ENCODE measurements at places on chromosomes 5 and 9. TPM values are rescaled to one million over a fixed set of nuclear protein-coding genes. Genes with fewer than 3 reads are reported as not detected.

DNA sequence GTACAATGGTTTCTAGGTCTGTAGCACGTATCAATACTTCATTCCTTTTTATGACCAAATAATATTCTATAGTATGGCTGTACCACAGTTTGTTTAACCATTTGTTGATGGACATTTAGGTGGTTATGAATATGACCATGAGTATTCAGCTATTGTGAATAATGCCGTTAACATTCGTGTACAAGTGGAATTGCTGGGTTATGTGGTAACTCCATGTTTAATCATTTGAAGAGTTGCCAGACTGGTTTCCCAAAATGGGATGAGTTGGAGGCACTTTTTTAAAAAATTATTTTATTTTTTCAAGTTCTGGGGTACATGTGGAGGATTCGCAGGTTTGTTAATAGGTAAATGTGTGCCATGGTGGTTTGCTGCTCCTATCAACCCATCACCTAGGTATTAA, 4.6 kb downstream of the SNX2 start:
- H3K4me3 ChIP-seq: no peak overlapping the region
- H3K27ac ChIP-seq: no peak overlapping the region
- peaks cover 16% of the 10 kb centered on the region for H3K4me1 ChIP-seq
- H3K36me3 ChIP-seq: peaks cover under 1% of the 10 kb centered on the region
- H3K27me3 ChIP-seq: no peaks in the 10 kb centered on the region
- no peak for DNase-seq

DNA sequence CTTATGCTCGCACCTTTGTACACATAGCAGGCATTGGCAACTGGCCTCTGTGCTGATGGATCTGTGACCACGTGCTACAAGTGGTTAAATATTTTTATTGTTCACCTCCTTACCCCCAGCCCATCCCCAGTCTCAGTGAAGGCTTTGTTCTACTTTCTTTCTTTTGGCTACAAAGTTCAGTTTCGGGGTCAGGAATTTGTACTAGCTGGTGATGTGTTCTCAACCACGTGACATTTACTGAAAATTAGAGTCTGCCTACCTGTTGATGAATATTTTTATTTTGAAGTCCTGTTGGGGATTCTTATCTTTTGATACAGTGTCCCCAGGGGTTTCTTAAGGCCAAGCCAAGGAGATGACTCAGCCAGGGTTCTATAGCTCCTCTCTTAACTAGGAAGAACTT, 47.8 kb downstream of the C9orf57 start:
- no peak for DNase-seq
- no peaks in the 10 kb centered on the region for H3K27me3 ChIP-seq
- peaks cover 14% of the 10 kb centered on the region for H3K4me1 ChIP-seq
- H3K4me3 ChIP-seq: no peak overlapping the region

The ACTL7B gene
- total RNA-seq: not detected

DNA sequence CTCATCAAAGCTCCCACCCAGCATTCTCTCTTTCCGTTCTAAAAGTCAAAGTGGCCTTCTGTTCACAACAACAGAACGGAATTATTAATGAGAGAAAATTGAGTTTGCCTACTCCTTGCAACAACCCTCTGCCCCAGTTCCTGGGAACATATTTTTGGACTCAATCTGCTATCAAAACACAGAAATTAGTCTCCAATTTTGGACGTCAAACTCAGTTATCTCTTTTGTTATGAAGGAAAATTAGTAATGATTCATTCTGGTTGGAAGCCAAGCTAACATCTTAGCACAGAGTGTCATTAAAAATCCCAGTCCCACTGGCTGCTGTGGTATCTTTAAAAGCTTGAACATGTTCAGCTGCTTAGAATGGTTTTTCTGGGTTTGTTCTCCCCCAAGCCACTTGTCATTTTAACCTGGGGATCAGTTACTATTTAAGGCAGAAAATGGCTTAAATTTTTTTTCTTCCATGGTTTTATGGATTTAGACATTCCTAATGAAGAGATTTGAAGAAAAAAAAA, 343.2 kb downstream of the TRIM32 start:
- H3K27me3 ChIP-seq: no peaks in the 10 kb centered on the region
- H3K4me3 ChIP-seq: no peak overlapping the region
- H3K27ac ChIP-seq: no peak overlapping the region
- DNase-seq: no peak
- H3K4me1 ChIP-seq: peaks cover 6% of the 10 kb centered on the region
- no peaks in the 10 kb centered on the region for H3K36me3 ChIP-seq

GRCh38 chr9:129458663-129459546, 162.0 kb downstream of the C9orf50 start:
- H3K36me3 ChIP-seq: no peaks in the 10 kb centered on the region
- H3K27ac ChIP-seq: no peak overlapping the region
- no peak for DNase-seq
- H3K4me1 ChIP-seq: peaks cover 19% of the 10 kb centered on the region

DNA sequence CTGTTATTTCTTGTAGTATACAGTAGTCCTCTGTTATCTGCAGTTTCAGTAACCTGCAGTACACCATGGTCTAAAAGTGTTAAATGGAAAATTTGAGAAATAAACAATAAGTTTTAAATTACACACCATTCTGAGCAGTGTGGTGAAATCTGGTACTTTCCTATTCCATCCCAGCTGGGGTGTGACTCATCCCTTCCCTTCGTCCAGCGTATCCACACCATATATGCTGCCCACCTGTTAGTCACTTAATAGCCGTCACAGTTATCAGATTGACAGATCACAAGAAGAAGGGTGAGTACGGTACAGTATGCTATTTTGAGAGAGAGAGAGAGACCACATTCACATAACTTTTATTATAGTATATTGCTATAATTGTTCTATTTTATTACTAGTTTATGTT, 28.9 kb downstream of the FAM151B start:
- no peak for DNase-seq
- no peak overlapping the region for H3K4me3 ChIP-seq
- no peaks in the 10 kb centered on the region for H3K36me3 ChIP-seq
- H3K27me3 ChIP-seq: no peaks in the 10 kb centered on the region

The F12 gene
- total RNA-seq: 12.8 TPM

DNA sequence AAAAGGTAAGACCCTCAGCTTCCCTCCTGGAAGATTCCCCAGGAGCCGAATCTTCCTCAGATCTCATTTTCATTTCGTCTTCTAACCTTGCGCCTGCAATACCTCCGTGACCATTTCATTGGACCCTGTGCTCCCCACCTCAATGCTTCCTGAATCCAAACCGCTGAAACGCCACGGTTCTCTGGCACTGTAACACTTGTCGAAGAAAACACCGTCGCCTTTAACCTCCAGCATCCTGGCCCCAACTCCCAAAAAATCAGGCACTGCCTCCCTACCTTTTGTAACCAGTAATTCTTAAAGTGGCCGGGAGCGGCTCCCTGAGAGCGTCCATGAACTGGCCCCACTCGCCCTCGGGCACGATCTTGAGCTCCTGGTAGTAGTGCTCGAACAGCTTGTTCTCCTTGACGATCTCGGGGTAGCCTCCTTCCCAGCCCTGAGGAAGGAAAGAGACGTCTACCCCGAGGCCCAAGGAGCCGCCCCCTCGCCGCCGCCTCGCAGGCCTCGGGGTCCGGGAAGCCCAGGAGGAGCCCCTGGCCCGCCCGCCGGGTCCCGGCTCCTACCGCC, 438 bp downstream of the NSUN2 start:
- peak overlapping the region; percentile 86 for H3K27ac ChIP-seq
- H3K4me3 ChIP-seq: peak overlapping the region; percentile 94
- DNase-seq: no peak
- peaks cover 16% of the 10 kb centered on the region for H3K4me1 ChIP-seq

The RNF208 gene
- total RNA-seq: 14.8 TPM

DNA sequence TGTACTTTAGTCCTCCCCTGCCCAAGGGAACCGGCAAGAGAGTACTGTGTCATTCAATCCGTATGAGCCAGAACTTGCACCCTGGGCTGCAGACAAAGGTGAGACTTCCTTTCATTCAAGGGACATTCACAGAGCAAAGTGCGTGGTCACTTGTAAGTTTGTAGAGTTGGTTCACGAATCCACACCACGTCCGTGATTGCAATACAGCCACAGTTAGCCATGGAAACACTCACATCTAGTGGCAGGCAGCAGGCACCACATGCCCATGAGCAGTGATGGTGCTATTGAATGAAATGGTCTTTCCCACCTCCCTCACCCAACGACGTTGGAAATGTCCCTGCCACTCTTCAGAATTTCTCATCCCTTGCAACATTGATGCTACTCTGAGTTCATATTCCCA, 72.6 kb downstream of the SYK start:
- H3K36me3 ChIP-seq: no peaks in the 10 kb centered on the region
- H3K4me1 ChIP-seq: peaks cover 10% of the 10 kb centered on the region
- no peak for DNase-seq
- no peaks in the 10 kb centered on the region for H3K27me3 ChIP-seq

DNA sequence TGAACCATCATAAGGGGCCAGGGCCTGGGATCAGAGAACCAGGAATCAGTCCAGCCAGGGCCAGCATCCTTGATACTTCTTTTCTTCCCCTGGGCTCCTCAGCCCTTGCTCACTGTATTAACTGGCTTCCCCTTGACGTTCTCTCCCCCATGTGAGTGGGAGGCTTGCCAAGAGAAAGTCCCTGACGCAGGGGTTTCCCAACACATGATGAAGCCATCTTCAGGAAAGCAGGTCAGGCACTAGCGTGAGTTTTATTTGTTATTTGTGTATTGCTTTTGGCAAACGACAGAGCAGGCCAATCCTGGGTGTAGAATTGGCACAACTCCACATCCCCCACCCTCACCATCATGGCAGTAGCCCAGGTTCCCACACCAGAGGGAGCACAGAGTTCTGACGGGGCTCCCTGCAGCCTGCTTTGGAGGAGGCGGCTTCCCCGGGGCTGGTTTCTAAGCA, 165.5 kb upstream of the NFIL3 start:
- H3K27me3 ChIP-seq: no peaks in the 10 kb centered on the region
- no peak overlapping the region for H3K27ac ChIP-seq
- DNase-seq: no peak
- H3K4me3 ChIP-seq: no peak overlapping the region
- peaks cover 6% of the 10 kb centered on the region for H3K4me1 ChIP-seq
- no peaks in the 10 kb centered on the region for H3K36me3 ChIP-seq

The SLC34A1 gene
- total RNA-seq: not detected

- peaks cover 17% of the 10 kb centered on the region for H3K36me3 ChIP-seq
- H3K4me1 ChIP-seq: peaks cover 31% of the 10 kb centered on the region
- no peaks in the 10 kb centered on the region for H3K27me3 ChIP-seq
Observed at GRCh38 chr5:75337366-75338021, 474 bp downstream of the HMGCR start.

The TNFSF8 gene
- total RNA-seq: not detected

The IFNA13 gene
- total RNA-seq: not detected

The CAMK4 gene
- total RNA-seq: 5.8 TPM

DNA sequence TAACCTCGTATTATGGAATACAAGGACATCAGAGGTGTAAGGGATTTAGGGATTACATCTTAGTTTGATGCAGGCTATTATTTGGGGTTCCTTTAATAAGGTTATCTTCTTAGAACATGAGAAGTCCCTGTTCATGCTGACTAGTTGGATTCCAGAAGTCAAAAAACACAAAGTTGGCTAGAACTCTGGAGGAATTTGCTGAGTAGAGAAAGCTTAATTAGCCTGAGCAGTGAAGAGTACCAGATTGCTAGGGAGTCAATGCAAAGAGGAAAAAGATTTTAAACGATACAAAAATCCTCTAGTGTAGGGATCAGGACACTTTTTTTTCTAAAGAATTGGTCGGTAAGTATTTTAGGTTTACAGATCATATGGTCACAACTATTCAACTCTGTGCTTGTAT, 1872.5 kb upstream of the C9orf72 start:
- H3K4me1 ChIP-seq: peaks cover 29% of the 10 kb centered on the region
- no peaks in the 10 kb centered on the region for H3K27me3 ChIP-seq
- H3K36me3 ChIP-seq: peaks cover under 1% of the 10 kb centered on the region
- H3K27ac ChIP-seq: no peak overlapping the region

- H3K27ac ChIP-seq: no peak overlapping the region
- no peak for DNase-seq
- H3K36me3 ChIP-seq: no peaks in the 10 kb centered on the region
- peaks cover 16% of the 10 kb centered on the region for H3K4me1 ChIP-seq
Observed at GRCh38 chr5:54084696-54085095, 225.7 kb downstream of the ARL15 start.

The RASEF gene
- total RNA-seq: 6.5 TPM

The FOXD4L4 gene
- total RNA-seq: 0.14 TPM

DNA sequence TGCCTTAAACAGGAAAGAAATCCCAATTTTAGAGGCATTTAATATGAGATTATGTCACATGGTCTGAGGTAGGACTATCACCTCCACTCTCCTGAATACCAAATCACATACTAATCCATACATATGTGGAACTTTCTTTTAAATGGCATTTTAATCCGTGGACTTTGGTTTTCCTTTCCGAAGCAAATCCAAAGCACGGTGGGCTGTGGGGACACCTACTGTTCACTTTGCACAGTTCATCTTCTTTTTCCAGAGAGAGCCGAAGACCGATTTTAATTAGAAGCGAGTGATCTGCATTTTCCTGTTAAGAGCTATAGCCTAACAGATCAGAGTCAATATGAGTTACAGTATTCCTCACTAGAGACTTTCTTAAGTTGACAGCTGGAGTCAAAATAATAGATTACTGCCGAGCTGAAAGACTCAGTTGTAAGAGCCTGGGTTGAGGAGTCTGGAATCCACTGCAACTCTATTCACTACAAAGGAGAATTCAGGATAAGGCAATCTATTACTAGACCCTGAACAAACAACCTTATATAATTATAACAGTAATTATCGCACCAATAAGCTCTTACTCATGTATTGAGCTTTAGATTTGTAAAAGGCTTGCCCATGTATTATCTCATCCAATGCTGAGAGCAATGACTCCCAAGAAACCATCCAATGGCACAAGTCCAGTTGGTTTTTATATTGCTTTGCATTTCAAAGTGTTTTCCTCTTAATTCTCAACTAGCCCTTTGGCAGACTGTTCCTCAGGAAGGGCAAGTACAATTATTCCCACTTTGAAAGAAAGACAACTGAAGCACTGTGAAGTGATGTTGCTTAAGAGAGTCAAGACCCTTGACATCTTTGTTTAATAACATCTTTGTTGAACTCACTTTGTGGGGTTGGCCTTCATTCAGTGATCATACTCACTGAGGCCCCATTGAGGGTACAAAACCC, 144.7 kb downstream of the TRPM6 start:
- no peaks in the 10 kb centered on the region for H3K27me3 ChIP-seq
- peak; percentile 43 for DNase-seq
- H3K36me3 ChIP-seq: no peaks in the 10 kb centered on the region

- no peaks in the 10 kb centered on the region for H3K27me3 ChIP-seq
- peak; percentile 57 for DNase-seq
- no peak overlapping the region for H3K4me3 ChIP-seq
- H3K4me1 ChIP-seq: no peaks in the 10 kb centered on the region
- peaks cover 2% of the 10 kb centered on the region for H3K36me3 ChIP-seq
Observed at GRCh38 chr9:73565833-73566465, 414.3 kb downstream of the ANXA1 start.

The CRHBP gene
- total RNA-seq: not detected

GRCh38 chr5:58457050-58457449, 2.8 kb downstream of the PLK2 start:
- peak overlapping the region; percentile 35 for H3K4me3 ChIP-seq
- H3K4me1 ChIP-seq: peaks cover 27% of the 10 kb centered on the region
- H3K27me3 ChIP-seq: peaks cover 2% of the 10 kb centered on the region
- H3K27ac ChIP-seq: no peak overlapping the region
